Activated T-cell treated with anti-CD3 and anti-CD28 coated beads for 24 hours (primary cell): ENCODE measurements at places on chromosomes 6 and 20.

- DNase-seq: no peak
Observed at GRCh38 chr6:154520280-154520679, 9.8 kb upstream of the CNKSR3 start.

DNA sequence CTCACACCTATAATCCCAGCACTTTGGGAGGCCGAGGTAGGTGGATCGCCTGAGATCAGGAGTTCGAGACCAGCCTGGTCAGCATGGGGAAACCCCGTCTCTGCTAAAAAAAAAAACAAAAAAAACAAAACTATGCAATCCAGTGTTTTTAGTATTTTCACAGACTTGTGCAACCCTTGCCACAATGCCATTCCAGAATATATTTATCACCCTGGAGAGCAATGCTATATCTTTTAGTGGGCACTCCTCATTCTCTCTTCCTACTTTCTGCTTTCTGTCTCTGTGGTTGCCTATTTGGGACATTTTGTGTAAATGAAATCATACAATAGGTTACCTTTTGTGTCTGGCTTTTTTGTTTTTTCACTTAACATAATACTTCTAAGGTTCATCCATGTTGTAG, 39.1 kb upstream of the MROH8 start:
- DNase-seq: no peak

DNA sequence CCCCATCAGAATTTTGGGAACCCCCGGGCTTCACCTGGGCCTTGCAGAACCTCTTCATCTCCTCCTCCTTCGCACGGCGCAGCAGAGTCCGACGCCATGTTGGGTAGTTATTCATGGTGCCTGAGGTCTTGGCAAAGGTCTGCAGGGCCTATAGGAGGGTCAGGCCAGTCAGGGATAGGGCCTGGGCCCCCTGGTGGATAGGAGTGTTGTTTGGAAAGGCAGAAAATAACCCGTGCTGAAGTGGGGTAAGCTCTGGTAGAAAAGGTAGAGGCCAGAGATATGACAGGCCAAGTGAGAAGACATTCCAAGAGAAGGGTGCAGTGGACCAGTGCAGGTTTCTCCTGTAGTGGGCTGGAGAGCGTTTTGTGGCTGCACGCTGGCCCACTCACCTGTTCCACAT, 4.9 kb downstream of the SMPD2 start:
- no peak for DNase-seq

GRCh38 chr20:1777476-1777820, 117.8 kb upstream of the SIRPA start:
- no peak for DNase-seq
